Activated T-helper 1 cell treated with Interleukin-2 at 50 U/mL for 16 hours (primary cell): ENCODE measurements at places on chromosomes 7 and 10.

DNA sequence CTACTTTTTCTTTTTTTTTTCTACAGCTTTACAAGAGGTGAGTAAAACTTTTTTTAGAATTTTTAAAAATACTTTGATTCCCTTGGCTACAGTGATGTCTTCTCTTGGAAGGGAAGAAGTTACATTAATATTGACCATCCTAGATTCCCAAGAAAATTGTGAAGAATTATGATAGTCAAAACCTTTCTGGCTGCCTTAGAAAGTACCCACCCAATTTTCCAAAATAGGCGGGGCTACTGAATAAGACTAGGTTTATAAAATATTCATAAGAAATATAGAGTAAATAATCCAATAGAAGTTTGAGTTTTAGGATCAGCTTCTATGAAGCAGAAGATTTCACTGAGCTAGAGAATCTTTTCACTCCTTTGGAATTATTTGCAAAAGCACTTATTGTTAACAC is 3.0 kb downstream of the COL1A2 start:
- DNase-seq = no peak

GRCh38 chr10:99360934-99361333 is 31.8 kb downstream of the CNNM1 start:
- DNase-seq = no peak

DNA sequence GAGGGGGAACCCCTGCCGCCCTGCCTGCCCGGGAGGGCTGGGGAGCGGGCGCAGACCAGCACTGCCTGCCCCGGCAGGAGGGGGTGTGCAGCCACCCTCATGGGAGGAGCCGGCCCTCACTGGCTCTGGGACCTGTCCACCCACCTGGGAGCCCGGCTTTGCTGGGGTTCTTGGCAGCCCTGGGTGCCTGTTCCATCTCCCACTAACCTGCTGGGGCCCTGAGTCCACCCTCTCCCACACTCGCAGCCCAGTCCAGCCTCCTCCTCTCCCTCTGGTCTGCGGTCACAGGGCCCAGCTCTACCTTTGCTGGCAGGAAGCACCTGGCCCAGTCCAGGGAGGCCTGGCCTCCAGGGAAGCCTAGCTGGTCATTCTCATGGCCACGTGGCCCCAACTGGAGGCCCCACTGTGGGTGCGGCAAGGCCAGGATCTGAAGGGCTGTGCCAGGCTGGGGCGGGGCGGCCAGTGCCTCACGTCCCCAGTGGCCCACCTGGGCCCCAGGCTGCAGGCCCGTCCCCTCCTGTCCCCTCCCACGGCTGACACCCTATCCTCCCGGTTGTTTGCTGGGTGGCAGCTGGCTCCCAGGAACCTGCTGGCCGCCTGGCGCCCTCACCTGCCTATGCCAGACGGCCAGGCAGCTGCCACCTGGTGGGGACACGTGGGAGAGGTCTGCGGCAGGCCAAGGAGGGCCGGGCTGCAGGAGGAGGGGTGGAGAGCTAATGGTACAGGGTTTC is at the start of gene TMEM184A:
Gene TMEM184A, minus strand, starts transcription at position 393 of the 731 bp plus-strand sequence. CDS start 721 bp downstream, outside the sequence.
- peak; percentile 25 for DNase-seq

GRCh38 chr10:96482815-96483588 is 30.7 kb downstream of the TLL2 start:
- DNase-seq = no peak

DNA sequence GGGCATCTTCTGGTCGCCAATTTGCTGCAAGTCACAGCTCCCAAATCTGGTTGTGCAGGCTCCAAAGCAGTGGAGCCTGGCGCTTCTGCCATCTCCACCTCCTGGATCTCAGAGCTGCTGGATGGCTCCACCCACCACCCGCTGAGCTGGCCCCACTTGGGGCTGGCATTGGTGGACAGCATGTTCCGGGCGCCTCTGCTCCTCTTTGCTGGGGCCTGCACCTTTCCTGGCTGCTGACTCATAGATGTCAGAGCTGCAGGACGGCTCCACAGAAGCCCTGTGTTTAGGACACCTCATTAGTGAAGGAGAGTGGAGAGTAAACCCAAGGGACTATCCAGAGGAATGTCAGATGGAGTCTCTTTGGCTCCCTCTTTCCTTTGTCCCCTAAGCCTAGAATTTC is 27.4 kb downstream of the MAPK8 start:
- DNase-seq = no peak
